ENCODE measurements at places on chromosomes 13 and 19.

- DNase-seq, result peak; percentile 92
Measured at GRCh38 chr19:58182577-58182988, 278 bp upstream of the ZNF274 start.

DNA sequence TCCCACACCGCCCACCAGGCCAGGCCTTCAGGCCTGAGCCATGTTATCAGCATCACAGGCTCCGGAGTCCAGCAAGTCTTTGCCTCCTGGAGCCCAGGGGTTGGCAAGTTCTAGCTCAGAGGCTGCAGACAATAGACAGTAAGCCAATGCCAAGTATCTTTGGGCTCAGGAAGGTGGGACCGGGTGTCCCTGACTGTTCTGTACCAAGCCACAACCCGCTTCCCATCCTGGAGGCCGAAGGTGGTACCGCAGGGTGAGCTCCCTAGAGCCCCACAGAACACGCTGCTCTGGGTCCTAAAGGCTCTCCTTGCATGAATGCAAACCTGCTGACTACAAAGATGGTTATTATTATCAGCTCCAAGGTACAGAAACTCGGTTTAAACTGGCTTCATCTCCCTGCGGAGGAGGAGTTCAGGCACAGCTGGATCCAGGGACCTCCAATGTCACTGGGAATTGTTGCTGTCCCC, 5.5 kb upstream of the FSTL3 start:
- no peak for DNase-seq

DNA sequence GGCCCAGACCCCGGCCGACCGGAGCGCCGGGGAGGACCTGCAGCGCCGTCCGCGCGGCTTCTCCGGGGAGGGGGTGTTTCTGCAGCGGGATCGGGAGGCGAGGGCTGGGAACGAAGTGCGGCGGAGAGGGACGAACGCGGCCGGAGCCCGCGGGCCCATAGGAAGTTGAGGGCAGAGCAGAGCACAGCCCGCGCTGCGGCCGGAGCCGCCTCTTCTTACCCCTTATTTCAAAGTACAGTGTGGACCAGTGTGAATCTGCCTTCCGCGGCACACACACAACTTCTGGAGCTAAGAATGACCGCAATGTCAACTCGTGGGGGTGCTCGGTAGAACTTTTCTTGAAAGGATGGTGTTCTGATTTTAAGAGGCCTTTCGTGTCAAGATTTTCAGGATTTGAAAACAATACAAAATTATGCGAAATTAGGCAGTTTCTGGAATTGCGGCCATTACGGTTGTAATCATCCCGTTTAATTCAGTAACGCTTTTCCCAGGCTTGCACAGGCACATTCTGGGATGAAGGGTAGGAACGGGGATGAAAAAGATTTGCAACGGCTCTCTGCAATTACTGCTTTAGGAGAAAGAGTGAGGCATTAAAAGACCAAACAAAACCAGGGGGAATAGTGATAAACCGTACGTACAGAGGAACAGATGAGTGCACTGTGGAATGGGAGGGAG, 821 bp downstream of the TDRD3 start:
- DNase-seq, result peak; percentile 20

- no peak for DNase-seq
Measured at GRCh38 chr19:27865927-27866777, 1346.8 kb downstream of the UQCRFS1 start.

- DNase-seq, result no peak
Measured at GRCh38 chr13:100138859-100139491, 50.1 kb downstream of the PCCA start.

DNA sequence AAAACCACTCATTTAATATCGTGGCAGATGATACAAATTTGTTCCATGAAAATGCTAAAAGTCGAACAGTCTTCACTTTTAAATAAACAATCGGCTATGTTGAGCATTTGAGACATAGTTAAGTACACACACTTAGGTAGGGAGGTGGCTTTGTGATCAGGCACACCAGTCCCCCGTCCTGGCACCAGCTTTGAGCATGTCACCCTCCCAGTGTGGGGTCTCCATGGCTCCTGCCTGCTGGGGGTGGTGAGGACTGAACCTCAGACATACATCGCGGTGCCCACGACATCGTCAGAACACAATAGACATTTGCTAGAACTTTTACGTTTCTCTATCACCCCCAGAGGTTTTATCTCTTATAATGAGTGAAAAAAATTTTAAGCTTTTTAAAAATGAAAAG, 62.0 kb downstream of the RFX2 start:
- no peak for DNase-seq

- DNase-seq, result no peak
Measured at GRCh38 chr19:45969676-45970075, 4.0 kb downstream of the NOVA2 start.

DNA sequence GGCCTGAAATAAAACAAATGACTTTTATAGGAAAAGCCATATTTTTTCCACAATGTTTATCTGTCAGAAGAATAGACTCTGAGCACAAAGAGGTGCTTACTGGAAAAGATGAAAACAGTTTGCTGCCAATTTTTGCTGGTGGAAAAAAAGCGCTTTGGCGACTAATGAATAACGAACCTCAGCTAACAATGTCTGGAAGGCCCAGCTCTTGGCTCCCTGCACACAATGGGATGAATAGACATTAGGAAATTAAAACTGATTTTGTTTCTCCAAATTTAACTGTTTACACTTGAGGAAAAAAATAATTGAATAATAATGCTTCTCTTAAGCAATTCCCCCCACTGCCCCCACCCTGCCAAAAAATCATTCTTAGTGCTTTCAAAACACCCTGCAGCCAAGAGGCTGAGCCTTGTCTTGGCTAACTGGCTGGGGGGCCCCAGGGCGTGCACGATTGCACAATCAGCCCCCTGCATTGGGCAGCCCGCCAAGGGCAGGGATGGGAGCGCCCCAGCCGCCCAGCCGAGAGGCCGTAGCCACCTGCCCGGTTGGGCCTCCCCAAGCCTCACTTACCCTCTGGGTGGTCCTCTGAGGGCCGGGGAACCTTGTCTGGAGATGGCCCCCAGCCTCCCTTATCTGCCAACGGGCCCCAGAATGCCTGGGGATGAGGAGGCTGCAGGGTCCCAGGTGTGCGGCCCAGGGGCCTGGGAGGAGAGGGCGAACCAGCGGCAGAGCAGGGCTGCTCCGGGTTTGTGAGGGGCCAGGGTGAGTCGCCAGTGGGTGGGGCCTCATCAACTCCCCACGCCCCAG, 16.8 kb downstream of the CEBPG start:
- peak; percentile 81 for DNase-seq

- DNase-seq, result no peak
Measured at GRCh38 chr13:30323524-30323923, 16.2 kb upstream of the KATNAL1 start.

DNA sequence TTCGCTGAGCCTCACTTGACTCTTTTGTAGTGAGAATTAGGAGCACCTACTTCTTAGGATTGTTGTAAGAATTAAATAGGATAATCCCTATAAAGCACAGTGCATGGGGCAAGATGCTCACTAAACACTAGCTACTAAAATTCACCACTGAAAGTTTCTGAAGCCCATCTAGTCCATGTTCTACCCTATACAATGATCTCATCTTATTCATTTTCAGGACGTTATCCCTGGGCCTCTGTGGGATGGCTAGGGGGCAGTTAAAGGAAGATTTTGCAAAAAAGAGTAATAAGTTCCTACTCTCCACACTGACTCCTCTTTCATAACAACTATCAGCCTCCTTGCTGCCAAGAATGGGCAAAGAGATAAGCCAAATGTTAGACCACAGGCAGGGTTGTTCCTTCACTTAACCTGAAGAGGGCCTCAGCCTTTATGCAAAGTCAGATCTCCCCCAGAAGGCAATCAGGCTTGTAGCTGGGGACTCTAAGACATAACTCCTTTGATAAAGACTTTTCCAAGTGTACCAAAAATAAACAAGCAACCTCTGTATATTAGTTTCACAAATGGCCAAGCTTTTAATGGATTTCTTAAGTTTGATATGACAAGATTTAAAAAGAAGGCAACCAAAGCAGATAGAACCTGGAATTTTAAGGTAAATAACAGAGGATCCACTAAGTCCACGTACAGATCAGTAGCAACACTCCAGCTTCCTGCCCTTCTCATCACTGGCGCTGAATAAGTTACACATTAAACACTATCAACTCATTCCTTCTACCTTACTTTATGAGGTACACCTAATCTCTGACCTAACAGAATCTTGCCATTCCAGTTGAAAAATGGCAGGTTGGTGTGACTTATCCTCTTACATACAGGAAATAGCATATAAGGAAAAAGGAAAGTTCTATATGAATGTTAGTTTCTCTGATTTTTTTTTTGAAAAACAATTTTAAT, 44.4 kb downstream of the ELF1 start:
- DNase-seq, result no peak

GRCh38 chr19:48837687-48838086, 1.4 kb upstream of the HSD17B14 start:
- no peak for DNase-seq

- no peak for DNase-seq
Measured at GRCh38 chr19:51123381-51123800, 1.3 kb upstream of the SIGLEC9 start.

DNA sequence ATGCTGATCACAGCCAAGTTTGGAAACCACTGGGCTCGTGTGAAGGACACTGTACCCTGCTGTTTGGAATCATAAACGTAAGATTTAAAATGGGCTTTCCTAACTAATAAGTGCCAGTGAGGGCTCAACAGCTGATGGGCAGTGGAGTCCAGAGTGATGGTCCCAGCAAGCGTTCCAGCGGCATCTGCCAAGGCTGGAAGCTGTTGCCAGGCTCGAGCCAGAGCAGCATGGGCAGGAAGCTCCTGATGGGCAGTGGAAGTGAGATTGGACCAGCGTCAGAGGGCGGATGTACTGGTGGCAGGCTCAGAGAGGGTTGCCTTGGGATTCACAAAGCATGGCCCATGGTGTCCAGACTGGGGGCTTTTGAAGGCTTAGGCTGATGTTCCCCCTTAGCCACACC, 30.2 kb downstream of the COL4A2 start:
- DNase-seq, result no peak

- no peak for DNase-seq
Measured at GRCh38 chr19:13557756-13558398, 51.6 kb upstream of the CACNA1A start.

GRCh38 chr13:109794095-109794494, 7.7 kb upstream of the IRS2 start:
- DNase-seq, result no peak

DNA sequence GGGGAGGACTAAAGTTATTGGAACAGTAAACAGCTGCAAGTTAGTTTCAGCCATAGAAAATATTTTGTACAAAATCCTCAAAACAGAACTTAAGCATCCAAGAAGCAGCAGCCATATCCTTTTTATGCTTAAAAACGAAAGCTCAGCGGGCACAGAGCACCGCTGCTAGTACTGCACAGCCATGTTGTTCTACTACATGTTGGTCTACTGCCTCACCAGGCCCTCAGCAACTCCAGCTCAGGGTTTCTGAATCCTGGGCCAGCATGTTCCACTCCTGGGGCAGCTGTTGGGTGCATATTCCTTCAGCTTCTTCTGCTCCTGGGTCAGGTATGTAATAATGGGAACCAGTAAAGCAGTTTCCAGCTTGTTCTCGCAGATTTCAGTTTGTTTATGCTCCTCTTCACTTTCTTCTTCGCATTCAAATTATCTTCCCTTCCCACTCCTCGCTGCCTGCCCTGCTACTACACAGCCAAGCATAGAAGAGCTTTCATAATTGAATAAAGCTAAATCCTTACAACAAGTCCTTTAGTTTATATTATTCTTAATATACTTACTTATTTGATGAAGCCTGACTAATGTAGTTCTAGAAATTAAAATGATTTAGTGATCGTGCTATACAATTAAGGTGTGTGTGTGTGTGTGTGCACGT, 820.5 kb upstream of the ATXN8OS start:
- DNase-seq, result no peak

- DNase-seq, result no peak
Measured at GRCh38 chr13:19069684-19070397, 111.8 kb downstream of the TUBA3C start.

GRCh38 chr13:27367570-27367969, 56.8 kb upstream of the GTF3A start:
- DNase-seq, result no peak

DNA sequence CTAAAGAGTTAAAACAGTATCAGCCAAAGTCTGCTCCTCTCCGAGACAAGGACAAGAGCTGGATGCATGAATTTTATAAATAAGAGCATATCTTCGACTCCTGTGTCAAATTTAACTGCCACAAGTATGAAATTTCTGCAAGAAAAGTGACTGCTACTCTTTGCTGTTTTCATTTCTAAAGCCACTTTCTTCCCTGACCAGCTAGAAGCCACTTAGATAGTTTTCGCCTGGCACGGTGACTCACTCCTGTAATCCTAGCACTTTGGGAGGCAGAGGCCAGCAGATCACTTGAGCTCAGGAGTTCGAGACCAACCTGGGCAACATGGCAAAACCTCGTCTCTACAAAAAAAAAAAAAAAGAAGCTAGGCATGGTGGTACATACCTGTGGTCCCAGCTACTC, 61.3 kb downstream of the ENOX1 start:
- DNase-seq, result no peak

All from frontal cortex (tissue), 4 donors.